Right atrium auricular region (tissue), 2 donors: ENCODE measurements at places on chromosomes 7 and 10. TPM values are rescaled to one million over a fixed set of nuclear protein-coding genes. Genes with fewer than 3 reads are reported as not detected.

DNA sequence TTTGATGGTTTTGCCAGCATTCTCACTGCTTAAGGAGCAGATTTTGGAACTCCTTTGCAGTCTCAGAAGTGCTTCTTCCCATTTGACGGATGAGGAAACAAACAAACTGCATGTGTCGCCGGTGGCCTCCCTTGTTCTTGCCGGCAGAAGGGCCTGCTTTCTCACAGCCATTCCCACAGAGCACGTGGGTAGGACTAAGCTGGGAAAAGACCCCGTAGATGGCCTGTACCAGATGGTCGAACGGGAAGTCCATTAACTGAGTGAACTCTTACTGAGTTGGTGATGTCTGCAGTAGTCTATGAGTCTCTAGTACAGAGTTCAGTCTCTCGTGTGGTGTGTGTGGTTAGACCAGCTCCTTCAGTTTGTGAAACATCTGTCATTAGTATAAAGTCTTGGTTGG is 131.9 kb downstream of the TRRAP start:
- DNase-seq = no peak

DNA sequence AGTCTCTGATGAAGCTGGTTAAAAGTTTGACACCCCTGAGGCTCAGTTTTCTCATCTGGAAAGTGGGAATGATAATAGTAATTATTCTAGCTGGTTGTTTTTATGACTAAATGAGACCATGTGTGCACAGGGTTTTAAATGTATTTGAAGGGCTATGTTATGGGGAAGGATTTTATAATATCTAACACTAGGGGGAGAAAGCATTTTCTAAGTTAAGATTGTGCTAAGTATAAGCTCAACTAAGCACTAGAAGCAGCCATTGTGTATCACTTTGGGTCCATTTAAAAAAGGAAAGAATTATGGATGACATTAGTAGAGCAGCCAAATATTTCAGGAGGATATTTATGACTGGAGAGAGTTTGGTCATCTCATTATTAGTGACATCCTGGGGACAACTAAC is 49.5 kb upstream of the CREB5 start:
- DNase-seq = no peak

- no peak for DNase-seq
Measured at GRCh38 chr10:126421756-126422256, 33.5 kb upstream of the ADAM12 start.

- no peak for DNase-seq
Measured at GRCh38 chr10:116113721-116114501, 159.1 kb downstream of the GFRA1 start.

- no peak for DNase-seq
Measured at GRCh38 chr10:70587045-70587658, 15.4 kb downstream of the PRF1 start.

- DNase-seq = no peak
Measured at GRCh38 chr10:18303851-18304801, 163.9 kb downstream of the CACNB2 start.

GRCh38 chr10:80413271-80413996 is 5.1 kb downstream of the PRXL2A start:
- no peak for DNase-seq

- DNase-seq = no peak
Measured at GRCh38 chr7:116176226-116176625, 34.1 kb upstream of the TES start.

DNA sequence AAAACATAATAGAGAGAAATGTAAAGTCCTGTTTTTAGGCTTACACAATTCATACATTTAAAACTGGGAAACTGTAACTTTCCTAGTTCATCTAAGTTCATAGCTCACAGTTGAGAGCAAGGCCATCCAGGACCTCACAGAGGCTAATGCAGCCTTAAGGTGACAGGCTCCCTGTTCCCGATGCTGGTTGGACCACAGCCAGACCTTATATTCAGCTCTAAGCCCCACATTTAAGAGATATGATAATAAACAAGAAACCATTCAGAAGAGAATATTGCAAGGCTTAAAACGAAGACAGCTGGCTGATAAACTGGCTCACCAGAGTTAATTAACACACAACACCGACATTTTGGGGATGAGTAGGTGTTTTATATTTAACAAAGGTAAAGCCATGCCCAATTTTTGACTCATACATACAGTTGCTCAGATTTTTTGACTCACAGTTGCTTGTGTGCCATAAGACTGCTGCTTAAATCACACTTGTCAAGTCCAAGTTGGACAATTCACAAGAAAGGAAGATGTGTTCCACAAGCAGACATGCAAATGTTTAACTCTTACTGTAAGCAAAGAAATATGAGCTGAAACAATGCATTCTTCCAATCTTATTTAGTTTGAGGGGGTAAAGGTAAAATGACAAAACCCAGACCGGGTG is 41.1 kb upstream of the TMEM213 start:
- no peak for DNase-seq

GRCh38 chr7:28920424-28920823 is 37.7 kb downstream of the TRIL start:
- DNase-seq = no peak

DNA sequence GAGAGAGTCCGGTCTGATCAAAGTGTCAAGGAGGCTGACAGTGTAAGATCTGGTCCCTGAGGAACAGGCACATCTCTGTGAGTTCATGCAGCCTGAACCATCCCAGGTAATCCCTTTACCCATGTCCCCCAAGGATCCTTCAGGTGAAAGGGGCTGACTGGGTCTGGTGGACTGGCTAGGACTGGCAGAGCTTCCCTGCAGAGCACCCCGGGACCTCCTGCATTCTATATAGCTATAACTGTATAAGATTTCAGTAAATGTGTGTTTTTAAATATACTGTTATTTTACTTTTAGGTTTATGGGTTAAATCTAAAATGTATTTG is 246.8 kb downstream of the ELMO1 start:
- DNase-seq = no peak

DNA sequence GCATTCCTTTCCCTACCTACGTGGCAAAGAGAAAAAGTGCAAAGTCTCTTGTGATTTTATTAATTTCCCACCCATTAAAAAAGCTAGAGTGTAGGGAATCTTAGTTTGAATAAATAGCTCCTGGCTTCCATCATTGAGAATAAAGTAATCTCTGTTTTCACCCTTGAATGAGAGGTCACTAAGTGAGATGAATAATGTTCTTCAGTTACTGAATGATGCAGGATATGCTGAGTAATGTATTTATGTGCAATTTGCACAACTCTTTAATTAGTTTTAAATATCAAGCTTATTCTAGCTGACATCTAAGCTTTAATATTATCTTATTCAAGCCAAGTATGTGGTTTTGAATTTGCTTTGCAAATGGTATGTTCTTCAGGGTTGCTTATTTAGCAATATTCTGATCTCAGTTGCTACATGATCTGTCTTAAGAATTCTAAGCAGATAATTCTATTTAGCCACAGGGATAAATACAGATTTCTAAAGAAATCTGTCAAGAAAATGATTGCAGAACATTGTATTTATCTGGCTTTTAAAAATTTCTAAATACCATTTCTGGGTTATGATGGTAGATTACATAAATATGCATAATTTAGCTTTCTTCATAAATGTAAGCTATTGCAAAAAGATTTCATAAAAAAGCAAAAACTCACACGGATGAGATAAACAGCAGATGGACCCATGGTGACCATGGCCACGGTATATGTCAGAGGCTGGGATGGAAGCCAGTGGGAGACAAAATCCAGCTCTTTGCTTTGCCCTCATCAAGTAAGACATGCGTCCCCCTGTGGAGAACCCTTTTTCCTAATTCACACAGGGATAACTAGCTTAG is 141.0 kb downstream of the MACC1 start:
- no peak for DNase-seq

DNA sequence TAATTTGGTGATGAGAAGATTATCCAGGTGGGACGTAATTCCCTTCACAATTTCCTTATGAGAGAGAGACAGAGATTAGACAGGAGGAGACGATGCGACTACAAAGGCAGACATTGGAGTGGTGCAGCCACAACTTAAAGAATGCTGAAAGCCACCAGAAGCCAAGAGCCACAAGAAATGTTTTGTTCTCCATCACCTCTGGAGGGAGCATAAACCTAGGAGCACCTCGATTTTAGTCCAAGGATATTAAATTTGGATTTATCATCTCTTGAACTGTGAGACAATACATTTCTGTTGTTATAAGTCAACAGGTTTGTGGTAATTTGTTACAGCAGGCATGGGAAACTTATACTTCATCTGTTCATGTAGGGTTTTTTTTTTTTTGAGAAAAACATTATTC is 418.9 kb downstream of the DGKB start:
- DNase-seq = no peak

Gene ANKRD2
- 204 TPM for total RNA-seq

Gene DNAJB9
- 60.2 TPM for total RNA-seq

Gene EVX1
- not detected for total RNA-seq

Gene LRRC17
- 1.8 TPM for total RNA-seq

Gene LOXL4
- total RNA-seq = 1.6 TPM

Gene ARHGEF35
- 1.7 TPM for total RNA-seq

Gene PDSS1
- 4.7 TPM for total RNA-seq

Gene WDFY4
- total RNA-seq = 0.70 TPM
